ENCODE measurements at places on chromosomes 2 and 18. TPM values are rescaled to one million over a fixed set of nuclear protein-coding genes. Genes with fewer than 3 reads are reported as not detected.

DNA sequence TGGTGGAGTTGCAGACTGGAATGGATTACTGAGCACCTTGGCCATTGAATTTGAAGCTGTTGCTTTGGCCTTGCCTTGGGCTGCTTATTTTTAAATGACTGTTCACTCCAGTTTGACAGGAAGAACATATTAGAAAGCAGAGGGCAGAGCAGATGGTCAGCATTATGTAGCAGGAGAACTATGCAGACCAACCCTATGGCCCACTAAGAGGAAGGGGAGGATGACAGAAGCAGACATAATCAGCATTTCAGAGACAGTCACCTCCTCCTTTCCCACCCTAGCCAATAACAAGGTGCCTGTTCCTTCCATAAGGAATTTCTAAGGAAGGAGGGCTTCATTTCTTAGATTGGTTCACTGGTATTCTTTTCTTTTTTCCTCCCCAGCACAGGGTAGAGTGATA, 2.4 kb downstream of the CHRNA1 start:
- DNase-seq = no peak

DNA sequence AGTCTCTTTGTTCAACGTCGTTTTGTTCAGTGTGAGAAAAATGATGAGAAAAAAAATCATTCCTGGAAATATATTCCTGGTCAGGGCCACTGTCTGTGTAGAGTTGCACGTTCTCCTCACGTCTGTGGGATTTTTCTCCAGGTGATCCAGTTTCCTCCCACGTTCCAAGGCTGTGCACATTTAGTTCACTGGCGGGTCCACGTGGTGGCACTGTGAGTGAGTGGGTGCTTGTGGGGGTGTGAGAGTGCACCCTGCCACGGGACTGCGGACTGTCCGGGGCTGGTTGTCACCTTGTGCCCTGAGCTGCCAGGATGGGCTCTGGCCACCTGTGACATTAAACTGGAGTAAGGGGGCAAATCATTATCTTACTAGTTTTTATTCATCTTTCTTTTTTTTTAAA, 30.3 kb upstream of the ACYP2 start:
- no peak for DNase-seq

GRCh38 chr2:28161466-28161865, 231.2 kb upstream of the FOSL2 start:
- DNase-seq = no peak

GRCh38 chr2:2237563-2237962, 93.5 kb downstream of the MYT1L start:
- no peak for DNase-seq

DNA sequence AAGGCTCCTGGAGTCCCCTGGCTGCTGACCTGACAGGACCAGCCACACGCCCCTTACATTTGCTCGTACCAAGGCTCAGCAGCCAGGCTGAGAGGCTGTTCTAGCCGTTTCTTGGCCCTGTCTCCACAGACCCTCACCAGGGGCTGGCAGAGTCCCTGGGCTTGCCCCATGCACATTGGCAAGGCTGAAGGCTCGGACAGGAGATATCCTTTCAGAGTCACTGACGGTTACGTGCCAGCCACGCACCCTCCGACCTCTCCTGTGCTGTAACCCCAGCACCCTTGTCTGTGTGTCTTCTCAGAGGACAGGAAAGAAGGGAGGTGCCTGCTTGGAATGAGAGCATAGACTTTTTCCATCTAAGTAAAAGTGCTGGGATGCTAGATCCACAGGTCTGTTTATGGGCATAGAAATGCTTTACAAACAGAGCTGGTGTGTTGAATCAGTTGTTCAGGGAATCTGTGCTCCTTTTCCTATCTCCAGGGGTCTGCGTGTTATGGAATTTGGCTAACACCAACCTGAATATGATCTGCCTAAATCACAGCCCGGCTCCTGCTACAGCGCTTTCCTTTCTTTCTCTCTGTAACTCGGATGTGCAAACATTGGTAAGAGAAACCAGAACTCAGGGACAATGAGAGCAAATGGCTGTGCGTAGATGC, 41.0 kb downstream of the COPS8 start:
- no peak for DNase-seq

GRCh38 chr2:3666613-3666975, 8.6 kb downstream of the ALLC start:
- DNase-seq = no peak

HOXD9 gene
- polyA plus RNA-seq = 1.5 TPM
